ENCODE measurements at places on chromosomes 16 and 17.

- DNase-seq, result no peak
Measured at GRCh38 chr16:85123891-85124635, 11.8 kb upstream of the CIBAR2 start.

GRCh38 chr17:700504-701094, 14.0 kb downstream of the VPS53 start:
- no peak for DNase-seq

DNA sequence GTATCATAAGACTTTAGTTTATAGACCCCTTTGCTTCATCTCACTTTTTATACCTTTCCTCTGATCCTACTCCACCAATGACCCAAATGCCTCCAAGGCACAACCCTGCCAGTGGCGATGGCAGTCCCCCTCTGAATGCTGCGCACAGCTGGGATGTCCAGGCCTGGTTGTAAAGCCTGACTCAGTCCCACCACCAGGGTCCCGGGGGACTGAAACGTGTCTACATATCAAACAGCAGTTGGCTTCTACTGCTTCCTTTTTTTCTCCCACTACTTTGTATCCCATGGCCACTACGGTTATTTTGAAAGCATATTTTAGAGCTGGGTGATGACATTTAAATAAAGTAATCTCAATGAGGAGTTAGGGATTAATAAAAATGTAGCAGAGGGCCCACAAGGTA, 329.8 kb upstream of the PSMD7 start:
- no peak for DNase-seq

DNA sequence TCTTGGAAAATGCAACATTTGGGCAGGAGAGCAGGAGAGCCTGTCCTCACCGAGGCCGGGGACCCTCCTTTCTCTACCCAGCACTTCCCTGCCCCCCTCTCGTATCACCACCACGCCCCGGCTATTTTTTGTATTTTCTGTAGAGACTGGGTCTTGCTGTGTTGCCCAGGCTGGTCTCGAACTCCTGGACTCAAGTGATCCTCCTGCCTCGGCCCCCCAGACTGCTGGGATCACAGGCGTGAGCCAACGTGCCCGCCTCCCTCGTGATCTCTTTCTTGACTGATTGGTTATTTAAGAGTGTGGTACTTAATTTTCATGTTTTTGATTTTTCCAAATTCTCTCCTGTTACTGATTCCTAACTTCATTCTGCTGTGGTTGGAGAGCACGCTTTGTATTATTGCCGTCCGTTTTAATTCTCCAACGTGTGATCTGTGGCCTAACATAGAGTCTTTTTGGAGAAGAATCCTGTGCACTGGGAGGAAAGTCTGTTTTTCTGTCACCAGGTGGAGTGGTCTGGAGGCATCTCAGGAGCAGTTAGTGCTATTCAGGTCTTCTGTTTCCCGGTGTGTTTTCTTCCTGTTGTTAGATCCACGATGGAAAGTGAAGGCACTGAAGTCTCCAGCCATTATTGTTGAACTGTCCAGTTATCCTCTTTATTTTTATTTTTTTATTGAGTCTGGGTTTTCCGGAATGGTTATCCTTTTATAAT, 40.4 kb downstream of the ZNF778 start:
- DNase-seq, result no peak

GRCh38 chr17:69447726-69448125, 33.2 kb downstream of the MAP2K6 start:
- DNase-seq, result no peak

DNA sequence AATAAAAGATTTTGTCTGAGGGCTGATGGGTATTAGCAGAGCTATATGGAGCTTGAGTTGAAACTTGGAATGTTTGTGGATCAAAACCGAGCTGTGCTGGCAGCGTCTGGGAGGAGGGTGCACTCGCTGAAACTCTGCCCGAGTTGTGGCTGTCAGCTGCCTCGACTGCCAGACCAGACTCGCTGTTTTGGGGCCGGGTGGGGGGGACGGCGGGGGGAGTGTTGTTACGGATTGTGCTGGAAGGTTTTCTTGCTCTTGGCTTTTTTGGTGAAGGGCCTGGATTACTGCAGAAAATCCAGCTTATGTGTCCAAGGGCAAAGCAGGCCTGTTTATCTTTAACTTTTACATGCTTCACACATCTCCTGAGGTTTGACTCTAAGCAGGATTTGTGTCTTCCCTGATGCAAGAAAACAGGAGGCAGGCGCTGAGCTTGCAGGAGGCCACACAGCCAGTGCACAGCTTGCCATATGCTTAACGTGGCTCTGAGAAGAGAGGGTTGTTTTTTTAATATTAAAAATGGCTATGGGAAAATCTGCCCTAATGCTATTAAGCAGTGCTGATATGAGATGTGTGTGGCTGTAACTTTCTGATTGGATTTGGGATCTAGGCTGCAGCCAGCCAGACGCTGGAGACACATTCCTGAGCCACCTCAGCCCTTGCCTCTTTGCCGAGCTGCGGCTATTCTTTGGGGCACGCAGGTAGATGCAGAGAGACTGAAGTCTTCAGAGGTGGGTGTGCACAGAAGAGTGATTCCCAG, 20.5 kb upstream of the RPTOR start:
- DNase-seq, result no peak

DNA sequence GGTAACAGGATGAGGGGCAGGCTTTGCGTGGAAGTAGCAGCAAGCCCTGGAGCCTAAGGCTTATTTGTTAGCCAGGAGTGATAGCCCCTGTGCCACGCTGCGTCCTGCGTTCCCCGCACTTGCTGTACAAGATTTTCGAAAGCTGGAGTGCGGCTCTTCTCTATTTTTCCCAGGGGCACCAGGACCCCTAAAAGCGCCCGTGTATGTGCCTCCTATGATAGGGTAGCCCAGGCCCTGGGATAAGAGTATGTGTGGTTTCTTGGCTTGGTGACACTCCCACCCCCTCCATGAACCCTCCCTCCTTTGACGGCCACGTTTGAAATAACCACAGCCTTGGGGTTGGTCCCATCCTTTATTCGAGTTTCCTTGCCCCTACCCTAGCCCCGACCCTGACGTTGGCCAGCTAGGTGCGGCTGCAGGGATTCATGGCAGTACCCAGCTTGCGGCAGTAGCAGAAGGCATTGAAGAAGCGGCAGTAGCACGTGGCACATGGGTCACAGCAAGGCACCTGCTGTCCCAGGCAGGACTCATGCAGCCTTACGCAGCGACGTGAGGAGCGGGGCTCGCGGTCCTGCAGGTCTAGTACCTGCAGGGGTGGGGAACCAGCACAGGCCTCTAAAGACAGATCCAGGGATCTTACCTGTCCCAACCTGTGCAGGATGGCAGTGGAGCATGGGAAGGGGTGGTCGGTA, 968 bp downstream of the AGRP start:
- DNase-seq, result peak; percentile 30
